Mesangial cell (primary cell): ENCODE measurements at places on chromosomes 3 and 15. TPM values are rescaled to one million over a fixed set of nuclear protein-coding genes. Genes with fewer than 3 reads are reported as not detected.

AADACL2 gene
- not detected in 2 replicates for total RNA-seq

MST1R gene
- 0.65 and 2.0 TPM in 2 replicates for total RNA-seq

PRICKLE2 gene
- 12.1 and 17.7 TPM in 2 replicates for total RNA-seq

GASK1A gene
- total RNA-seq: 0.33 and 0.51 TPM in 2 replicates
